SIG-M5 (cell line): ENCODE measurements at places on chromosomes 16 and 17.

DNA sequence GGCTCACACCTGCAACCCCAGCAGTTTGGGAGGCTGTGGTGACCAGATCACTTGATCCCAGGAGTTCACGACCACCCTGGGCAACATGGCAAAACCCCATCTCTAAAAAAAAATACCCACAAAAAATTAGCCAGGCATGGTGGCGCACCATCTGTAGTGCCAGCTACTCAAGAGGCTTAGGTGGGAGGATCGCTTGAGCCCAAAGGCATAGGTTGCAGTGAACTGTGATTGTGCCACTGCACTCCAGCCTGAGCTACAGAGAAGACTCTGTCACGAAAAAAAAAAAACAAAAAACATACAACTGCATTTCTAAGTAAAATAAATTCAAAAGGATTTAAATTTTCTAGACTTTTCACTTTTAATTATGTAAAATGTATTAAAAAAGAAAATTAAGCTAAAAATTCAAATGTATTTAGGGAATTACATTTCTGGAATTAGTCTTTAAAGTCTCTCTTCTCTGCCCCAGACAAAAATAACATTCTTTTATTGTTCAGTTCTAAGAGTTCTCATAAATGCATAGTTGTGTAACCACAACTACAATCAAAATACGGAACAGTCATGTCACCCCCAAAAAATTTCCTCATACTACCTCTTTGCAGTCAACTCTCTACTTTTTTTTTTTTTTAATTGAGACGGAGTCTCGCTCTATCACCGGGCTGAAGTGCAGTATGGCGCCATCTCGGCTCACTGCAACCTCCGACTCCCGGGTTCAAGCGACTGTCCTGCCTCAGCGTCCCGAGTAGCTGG is 14.1 kb downstream of the FAM222B start:
- no peak for DNase-seq

- no peak for DNase-seq
Measured at GRCh38 chr16:78760611-78761010, 661.2 kb downstream of the WWOX start.

DNA sequence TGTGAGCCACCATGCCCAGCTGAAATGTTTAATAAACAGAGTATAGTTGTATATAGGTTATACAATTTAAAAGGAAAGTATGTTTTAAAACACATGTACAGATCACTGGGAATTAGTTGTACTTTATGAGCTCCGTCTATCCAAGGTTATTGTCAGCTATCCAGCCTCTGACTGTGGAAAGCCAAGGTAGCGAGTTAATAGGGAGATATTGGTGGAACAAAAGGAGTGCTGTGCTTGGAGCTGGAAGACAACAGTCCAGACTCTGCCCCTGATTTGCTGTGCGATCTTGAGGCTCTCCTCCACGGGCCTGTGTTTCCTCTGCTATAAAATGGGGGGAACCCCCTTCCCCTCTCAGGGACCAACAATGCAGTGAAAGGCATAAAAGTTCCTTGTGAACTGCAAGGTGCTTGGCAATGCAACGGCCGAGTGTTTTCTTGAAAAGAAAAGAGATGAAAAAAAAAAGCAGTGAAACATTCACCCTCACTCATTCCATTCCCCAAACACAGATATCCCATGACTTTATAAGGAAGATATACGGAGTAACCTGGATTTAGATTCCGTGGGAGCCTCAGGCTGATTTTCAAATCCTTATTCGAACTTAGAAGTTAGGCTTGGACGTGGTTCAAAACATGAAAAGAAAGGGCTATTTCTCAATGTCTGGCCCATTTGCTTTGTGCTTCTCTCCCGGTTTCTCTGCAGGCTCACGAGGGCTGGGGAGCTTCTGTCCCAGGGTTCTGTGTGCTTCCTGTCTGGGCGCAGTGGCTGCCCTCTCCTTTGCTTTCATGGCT is 34.1 kb downstream of the CUEDC1 start:
- DNase-seq: no peak

DNA sequence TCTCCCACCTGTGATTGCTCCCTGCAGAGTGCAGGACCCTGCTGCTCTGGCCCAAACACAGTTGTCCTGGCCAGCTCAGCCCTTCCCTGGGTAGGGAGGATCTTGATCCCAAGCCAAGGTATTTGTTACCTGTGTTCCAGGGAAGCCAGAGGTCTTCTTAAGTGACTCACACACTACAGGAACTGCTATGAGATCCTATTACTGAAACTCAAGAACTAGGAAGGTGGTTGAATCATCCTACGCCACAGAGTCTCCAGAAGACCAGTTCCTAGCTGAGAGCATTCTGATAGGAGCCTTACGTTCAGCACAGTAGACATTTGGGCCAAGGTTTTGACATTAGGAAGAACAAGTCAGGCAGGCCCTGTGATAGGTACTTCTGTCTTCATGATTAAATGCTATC is 12.0 kb downstream of the CHST6 start:
- DNase-seq: no peak

GRCh38 chr17:47949946-47950345 is 7.7 kb downstream of the PRR15L start:
- DNase-seq: no peak

DNA sequence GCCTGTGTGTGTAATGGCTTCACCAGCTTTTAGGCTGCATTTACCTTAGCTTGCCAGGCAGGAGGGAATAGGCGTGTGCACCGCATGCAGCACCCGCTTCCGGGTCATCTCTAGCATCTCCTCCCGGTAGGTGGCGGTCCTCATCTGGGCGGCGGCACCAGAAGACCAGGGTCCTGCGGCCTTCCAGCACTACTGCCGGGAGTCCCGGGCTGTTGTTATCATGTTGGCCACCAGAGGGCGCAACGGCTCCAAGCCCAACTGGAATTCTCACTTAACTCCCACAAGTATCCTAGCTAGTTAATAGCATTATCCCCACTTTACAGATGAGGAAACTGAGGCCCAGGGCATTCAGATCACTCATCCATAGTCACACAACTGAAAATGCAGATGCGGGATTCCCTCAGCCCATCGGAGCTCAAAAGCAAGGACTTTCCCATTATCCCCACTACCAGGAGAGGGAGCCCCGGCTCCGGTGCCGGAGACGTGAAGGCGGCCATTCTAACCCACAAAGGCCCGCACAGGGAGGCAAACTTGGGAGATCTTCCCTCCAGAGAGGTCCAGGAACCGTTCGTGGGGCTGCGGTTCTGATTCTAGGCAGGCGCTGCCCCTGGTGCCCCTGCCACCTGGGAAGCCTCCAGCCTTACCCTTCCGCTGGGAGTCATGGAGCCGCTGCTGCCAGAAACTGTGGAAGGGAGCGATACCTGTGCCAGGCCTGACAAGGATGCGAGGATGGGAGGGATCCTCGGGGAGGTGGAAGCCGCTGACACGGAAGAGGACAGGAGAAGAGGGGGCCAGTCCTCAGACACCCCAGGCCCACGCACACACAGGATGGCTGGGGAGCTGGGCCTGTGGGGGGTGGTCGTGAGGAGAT is 23.9 kb downstream of the LGALS9 start:
- DNase-seq: peak; percentile 41

DNA sequence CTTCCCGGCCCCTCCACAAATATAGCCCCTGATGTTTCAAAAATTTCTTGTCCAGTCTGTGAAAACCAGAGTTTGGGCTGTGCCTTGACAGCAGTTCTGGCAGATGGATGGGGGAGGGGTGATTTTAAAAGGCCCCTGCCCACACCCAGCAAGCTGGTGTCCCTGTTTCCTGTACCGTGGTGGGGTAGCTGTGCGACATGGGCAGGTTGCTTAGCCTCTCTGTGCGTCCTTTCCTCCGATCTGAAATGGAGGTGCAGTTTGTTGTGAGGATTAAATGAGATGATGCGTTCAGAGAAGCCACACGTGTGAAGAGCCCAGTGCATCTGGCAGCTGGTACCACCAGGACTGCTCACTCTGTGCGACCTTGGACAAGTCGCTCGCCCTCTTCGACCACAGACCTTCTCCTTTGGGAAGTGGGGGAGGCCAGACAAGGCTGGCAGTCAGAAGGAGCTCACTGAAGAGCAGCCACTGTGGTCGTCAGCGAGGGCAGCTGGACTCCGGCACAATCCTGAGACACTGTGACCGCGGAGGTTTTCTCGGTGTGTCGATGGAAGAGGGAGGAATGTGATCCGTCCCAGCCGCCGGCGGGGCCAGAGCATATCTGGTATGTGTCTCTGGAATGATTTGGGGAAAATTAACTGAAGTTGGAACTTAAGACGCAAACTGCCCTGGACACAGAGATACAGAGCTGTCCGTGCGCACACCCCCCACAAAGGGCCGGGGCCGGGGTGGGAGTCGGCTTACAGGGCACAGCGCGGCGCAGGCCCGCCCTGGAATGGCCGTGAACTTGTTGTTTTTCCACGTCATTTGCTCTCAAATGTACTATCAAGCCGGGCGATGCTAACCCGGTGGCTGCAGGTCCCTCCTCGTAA is 721 bp upstream of the WFIKKN2 start:
- no peak for DNase-seq

- DNase-seq: no peak
Measured at GRCh38 chr17:21127509-21128077, 829 bp downstream of the DHRS7B start.

- no peak for DNase-seq
Measured at GRCh38 chr16:50202926-50203624, 50.0 kb downstream of the TENT4B start.

DNA sequence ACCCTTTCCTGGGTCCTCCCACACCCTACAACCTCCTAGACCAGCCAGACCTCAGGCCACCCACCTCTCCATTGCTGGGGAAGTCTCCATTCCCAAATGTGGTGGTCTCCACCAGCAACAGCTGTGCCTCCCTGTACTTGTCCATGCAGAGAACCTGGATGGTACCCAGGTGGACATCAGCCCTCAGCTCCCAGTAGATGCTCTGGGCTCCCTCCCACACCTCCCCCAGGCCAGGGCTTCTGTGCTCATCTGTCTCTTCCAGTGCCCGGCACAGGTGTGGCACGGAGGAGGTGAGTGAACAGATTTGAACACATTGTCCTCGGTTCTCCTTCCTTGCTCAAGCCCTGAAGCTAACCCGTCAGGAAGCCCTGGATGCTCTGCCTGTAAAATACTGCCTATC is 34.6 kb downstream of the LGALS9 start:
- DNase-seq: no peak

- DNase-seq: no peak
Measured at GRCh38 chr17:80071116-80071841, 30.1 kb upstream of the GAA start.

- no peak for DNase-seq
Measured at GRCh38 chr17:58504826-58505351, 9.5 kb downstream of the MTMR4 start.

DNA sequence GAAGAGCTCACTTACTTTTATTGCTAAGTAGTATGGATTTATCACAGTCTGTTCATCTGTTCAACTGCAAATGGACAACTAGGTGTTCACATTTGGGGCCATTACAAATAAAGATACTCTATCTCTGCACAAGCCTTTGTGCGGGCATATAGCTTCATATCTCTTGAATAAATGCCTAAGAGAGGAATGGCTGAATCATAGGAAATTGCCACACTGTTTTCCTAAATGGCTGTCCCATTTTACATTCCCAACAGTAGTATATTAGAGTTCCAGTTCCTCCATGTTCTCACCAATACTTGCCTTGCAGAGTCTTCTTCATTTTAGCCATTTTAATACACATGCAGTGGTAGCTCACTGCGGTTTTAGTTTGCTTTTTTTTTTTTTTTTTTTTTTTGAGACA is 20.5 kb downstream of the NSMCE1 start:
- DNase-seq: no peak

- no peak for DNase-seq
Measured at GRCh38 chr16:12158428-12158827, 181.9 kb downstream of the SNX29 start.

DNA sequence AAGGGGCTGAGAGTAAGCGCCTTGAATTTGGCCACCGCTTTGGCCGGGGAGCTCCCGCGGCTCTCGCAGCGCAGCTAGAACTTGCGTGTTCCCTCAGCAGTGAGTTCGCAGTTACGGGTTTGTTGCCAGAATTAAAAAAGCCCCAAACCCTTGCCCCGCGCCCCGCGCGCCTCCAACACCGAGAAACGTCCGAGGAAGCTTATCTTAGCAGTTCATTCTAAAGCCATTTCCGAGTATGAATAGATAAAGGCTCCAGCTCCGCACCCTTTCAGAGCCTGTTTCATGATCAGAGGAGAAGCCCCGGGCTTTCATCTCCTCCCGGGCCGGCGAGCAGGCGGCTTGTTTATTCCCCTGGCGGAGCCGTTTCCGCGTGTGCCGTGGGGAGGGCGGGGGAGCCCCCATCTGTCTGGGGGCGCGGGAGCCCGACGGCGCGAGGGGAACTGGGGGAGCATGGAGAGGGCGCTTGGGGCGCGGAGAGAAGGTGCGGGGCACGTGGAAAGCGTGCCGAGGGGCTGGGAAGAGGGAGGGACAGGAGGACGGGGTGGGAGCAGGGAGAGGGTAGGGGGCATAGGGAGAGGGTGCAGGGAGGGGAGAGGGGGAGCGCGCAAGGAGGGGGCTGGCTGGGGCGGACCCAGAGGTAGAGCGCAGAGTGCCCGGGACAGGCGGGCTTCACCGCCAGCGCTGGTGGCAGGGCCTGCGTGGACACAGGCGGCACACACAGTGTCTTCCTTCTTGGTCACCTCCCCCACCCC is 9.9 kb downstream of the TBX4 start:
- DNase-seq: no peak

DNA sequence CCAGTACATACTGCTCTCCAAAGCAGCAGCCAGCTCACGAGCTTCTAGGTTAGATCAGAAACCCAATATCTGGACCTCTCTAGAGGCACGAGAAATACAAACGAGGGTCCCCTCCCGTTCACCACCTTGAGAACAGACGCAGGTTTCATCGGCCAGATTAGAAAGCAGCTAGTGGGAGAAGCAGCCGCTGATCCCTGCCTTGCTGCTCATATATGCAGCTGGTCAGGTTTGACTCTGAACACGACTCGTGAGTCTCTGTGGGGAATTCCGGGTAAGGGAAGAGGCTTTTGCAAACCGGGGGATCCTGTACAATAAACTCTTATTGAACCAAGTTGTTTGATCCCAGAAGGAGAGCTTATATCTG is 1.6 kb downstream of the VAT1L start:
- DNase-seq: no peak

GRCh38 chr16:64412578-64413280 is 709.1 kb downstream of the CDH11 start:
- DNase-seq: no peak
